Natural killer cell treated with Interleukin-12 subunit alpha and Interleukin-12 subunit beta and Interleukin-15 and Interleukin-18, amount 100 ng/mL, for 72 hours (primary cell): ENCODE measurements at places on chromosomes 2 and 18. TPM values are rescaled to one million over a fixed set of nuclear protein-coding genes. Genes with fewer than 3 reads are reported as not detected.

The NT5C1B gene
- total RNA-seq = not detected

- no peaks in the 10 kb centered on the region for H3K4me1 ChIP-seq
- no peak for DNase-seq
- no peak overlapping the region for H3K4me3 ChIP-seq
- H3K36me3 ChIP-seq = no peaks in the 10 kb centered on the region
- H3K27ac ChIP-seq = no peak overlapping the region
Measured at GRCh38 chr2:170806548-170806947, 10.1 kb upstream of the GAD1 start.

DNA sequence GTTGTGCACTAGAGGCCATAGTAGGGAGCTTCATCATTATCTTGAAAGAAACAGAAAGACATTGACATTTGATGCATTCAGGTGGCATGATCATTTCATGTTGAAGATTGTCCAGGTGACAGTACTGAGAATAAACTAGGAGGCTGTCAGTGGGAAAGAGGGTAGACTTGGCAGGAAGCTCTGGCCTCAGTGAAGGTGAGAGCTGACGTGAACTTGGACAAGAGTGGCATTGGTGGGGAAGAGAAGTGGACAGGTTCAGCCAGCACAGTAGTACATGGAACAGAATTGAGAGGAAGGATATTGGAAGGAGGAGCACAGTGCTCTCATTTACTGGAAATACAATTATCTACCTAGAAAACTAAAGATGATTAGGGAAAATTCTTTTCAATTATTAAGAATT is 245.2 kb downstream of the CYRIA start:
- DNase-seq = no peak
- H3K27ac ChIP-seq = no peak overlapping the region
- no peak overlapping the region for H3K4me3 ChIP-seq
- H3K27me3 ChIP-seq = peaks cover 12% of the 10 kb centered on the region

DNA sequence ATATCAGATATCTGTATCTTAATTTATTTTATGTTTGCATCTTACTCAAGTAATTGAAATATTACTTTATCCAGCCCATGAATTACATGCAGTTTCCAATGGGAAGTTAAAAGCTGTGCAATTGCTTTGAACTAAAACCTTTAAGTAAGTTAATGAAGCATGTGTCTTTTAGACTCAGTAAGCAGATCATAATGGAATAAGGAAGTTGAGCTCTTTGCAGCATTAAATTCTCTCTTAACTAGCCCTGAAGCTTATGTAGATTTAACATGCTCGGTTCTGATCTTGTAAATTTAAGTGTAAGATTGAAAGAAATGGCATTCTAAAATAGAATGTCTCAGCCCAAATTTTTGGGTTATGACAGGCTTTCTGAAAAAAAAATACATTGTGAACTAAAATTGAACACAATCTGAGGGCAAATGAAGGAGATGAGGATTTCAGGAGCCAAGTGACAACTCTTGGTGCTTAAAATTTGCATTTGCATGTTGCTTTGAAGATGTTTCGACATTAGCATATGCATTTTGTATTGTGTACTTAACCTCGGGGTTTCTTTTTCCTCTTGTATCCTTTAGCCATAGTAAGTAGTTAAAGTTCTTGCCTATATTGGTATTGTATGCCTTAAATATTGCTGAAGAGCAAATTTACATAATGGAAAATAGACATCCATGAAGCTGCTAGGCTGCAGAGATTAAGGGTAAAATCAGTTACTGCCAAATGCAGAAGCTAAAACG is 297.8 kb upstream of the KCNJ3 start:
- no peaks in the 10 kb centered on the region for H3K27me3 ChIP-seq
- no peaks in the 10 kb centered on the region for H3K36me3 ChIP-seq
- no peak for DNase-seq
- H3K4me3 ChIP-seq = no peak overlapping the region
- no peak overlapping the region for H3K27ac ChIP-seq
- H3K4me1 ChIP-seq = no peaks in the 10 kb centered on the region

The XDH gene
- not detected for total RNA-seq

The PSD4 gene
- total RNA-seq = 305 TPM

GRCh38 chr2:127622561-127623387 is 23.2 kb upstream of the GPR17 start:
- no peak overlapping the region for H3K4me3 ChIP-seq
- peaks cover 3% of the 10 kb centered on the region for H3K4me1 ChIP-seq
- H3K27me3 ChIP-seq = peaks cover 11% of the 10 kb centered on the region
- no peaks in the 10 kb centered on the region for H3K36me3 ChIP-seq
- no peak overlapping the region for H3K27ac ChIP-seq

GRCh38 chr18:48034651-48035555 is 104.4 kb upstream of the SMAD2 start:
- H3K4me1 ChIP-seq = no peaks in the 10 kb centered on the region
- H3K4me3 ChIP-seq = no peak overlapping the region
- H3K27me3 ChIP-seq = no peaks in the 10 kb centered on the region
- no peaks in the 10 kb centered on the region for H3K36me3 ChIP-seq
- DNase-seq = peak; percentile 51
- H3K27ac ChIP-seq = no peak overlapping the region

- H3K4me3 ChIP-seq = no peak overlapping the region
- H3K27ac ChIP-seq = no peak overlapping the region
Measured at GRCh38 chr2:166831930-166832329, 56.4 kb upstream of the XIRP2 start.

The MTIF2 gene
- 33.9 TPM for total RNA-seq
